SJCRH30 (cell line): ENCODE measurements at places on chromosomes 13 and 19. TPM values are rescaled to one million over a fixed set of nuclear protein-coding genes. Genes with fewer than 3 reads are reported as not detected.
A peak's percentile ranks its signal among the peaks of the same experiment; 100 is the strongest.

DNA sequence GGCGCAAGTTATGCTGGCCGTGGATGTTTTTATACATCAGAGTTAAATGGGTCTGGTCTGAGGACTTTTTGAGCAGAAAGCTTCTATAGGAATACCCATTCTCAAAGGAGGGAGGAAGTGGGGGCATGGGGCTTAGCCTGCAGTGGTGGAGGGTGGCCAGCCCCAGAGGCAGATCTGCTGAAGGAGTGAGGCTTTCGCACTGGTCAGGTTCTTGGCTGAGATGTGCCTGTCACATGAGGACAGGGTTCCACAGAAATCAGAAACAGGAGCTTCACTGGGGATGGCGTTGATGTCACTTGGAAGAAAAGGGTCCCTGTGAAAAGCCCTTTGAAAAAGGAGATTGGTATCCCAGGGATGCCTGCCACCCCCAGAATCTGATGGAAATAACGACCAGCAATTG is 100.7 kb upstream of the MCF2L start:
- DNase-seq = no peak

Gene ERICH6B
- not detected in 2 replicates for total RNA-seq

GRCh38 chr13:25819856-25820530 is 231.8 kb downstream of the SHISA2 start:
- no peak for DNase-seq

- no peak for DNase-seq
These were observed 87.3 kb upstream of the RFC3 start for GRCh38 chr13:33730619-33731018.

Gene NXNL1
- total RNA-seq = not detected in 2 replicates

- no peak for DNase-seq
These were observed 210.9 kb upstream of the SPRY2 start for GRCh38 chr13:80551650-80552497.

- DNase-seq = no peak
These were observed 8.5 kb downstream of the PIP5K1C start for GRCh38 chr19:3691726-3692125.

Gene CFAP97D2
- total RNA-seq = 0.58 and 0.71 TPM in 2 replicates

Gene TEX101
- not detected in 2 replicates for total RNA-seq

GRCh38 chr13:90445179-90445578 is 902.3 kb upstream of the MIR17HG start:
- DNase-seq = peak; percentile 36

Gene FAM124A
- 0.45 and 0.73 TPM in 2 replicates for total RNA-seq

GRCh38 chr19:10352764-10353671 is 13.6 kb upstream of the ICAM3 start:
- no peak for DNase-seq

DNA sequence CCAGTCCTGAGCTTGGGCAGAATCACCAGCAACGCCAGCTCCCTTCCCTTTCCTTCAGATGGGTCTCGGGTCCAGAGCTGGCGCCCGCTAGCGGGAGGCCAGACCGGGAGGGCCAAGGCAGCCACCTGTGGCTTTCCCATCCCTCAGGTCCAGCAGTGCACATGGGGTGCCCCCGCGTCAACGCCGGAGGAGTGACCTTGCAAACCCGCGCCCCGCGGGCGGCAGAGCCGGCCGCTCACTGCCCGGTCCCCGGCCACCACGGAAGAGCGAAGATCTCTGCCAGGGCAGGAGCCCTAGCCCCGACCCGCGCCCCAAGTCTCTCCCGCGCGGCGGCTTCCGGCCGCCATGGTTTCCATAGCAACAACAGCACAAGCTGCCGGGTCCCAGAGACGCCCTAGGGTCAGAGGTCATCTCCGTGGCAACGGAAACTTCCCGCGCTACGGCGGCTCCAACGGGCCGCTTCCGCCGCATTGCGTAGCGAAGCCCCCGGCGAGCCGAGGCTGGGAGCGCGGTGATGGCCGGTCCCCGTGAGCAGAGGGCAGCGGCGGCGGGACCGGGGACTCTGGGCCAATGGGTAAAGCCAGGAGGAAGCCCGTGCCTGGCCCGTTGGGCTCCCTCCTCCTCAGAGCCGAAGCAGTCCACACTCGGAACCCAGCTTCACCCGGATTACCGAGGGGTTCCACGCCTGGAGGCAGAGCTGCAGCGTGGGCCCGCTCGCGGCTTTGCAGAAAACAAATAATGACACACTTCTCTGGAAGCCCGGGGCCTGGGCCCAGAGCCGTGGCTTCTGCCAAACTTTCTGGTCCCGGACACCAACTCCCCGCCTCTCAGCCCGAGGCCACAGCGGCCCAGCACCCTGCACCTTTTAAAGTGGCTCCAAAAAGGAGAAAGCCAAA is 7.4 kb downstream of the FGF14 start:
- DNase-seq = no peak

DNA sequence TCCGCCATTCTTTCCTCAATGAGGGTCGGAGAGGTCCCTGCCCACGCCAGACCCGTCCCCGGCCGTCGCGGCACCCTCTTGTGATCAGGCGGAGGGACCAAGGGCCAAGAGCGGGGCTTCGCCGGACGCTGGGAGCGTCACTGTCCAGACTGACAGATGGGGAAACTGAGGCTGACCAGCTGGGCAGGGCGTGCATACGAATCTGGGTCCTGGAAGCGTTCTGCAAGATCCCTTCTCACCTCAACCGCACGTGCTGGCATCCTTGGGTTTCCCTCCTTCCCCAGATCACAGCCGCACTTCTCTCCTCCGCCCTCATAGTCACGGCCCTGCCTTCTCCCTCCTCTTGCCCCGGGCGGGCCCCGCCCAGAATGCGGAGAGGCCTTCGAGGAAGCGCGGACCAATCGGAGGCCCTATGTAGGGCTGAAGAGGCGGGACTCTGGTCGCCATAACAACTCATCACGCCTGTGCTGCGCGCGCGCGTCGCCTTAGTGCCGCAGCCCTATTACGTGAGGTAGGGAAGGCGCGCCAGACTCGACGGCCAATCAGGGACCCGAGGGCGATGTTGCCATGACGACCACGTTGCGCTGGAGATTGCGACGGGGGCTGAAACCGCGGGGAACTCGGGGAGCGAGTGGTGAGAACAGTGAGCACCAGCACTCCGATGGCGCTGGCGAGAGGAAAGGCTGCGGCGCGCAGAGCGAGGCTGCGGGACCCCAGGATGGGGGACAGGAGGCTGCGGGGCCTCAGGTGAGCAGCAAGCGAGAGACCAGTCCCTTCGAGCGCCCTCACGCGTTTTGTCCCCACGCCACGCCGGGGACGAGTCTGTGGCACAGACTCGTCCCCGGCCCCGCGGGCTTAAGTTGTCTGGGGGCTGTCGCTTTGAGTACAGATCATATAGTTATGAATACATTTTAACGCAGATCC is 5.7 kb downstream of the RNF225 start:
- DNase-seq = peak; percentile 99

Gene MCOLN1
- 3.8 and 5.8 TPM in 2 replicates for total RNA-seq

GRCh38 chr19:980133-980998 is 3.8 kb upstream of the WDR18 start:
- DNase-seq = peak; percentile 56

GRCh38 chr19:2140138-2140569 is 11.2 kb downstream of the AP3D1 start:
- DNase-seq = peak; percentile 49

GRCh38 chr13:84121456-84121855 is 239.2 kb upstream of the SLITRK1 start:
- peak; percentile 43 for DNase-seq

Gene PCP2
- not detected in 2 replicates for total RNA-seq

Gene CD209
- total RNA-seq = not detected in 2 replicates

- DNase-seq = no peak
These were observed 6.7 kb downstream of the CXCL17 start for GRCh38 chr19:42436006-42436405.

DNA sequence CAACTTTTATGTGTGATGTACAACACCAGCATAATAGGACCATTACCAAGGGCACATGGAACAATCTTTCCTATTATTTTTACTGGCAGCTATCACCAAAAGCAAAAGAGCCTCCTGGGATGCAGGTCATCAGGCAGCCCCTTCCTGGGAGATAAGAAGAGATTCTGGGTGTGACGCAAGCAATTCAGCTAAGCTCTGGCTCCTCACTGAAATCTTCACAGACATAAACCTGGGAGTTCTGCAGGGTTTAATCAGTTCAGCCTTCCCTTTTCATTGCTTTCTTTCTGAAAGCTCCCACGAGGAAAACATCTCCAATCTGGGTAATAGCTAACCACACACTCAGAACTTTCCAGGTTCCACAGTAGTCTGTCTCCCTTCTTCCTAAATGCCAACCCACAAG is 341.1 kb downstream of the ENOX1 start:
- DNase-seq = no peak

Gene LRRC8E
- 0.04 and 0.15 TPM in 2 replicates for total RNA-seq

DNA sequence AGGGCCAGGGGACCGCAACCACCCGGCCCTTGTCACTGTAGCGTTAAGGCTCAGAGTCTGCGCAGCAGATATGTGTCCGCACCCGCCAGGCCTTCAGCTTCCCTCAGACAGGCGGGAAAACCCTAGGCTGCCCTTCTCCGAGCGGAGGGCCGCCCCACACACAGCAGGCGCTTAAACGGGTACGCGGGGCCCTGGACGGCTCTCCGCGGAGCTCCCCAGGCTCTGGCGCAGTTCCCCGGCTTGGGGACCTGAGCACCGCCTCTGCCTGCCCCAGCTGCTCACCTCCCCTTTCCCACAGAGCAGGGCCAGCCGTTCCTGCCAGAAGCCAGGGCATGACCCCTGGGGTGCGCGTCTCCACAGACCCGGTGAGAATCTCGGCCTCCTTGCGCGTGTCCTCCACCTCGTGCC is 593 bp downstream of the ZNF135 start:
- DNase-seq = no peak

DNA sequence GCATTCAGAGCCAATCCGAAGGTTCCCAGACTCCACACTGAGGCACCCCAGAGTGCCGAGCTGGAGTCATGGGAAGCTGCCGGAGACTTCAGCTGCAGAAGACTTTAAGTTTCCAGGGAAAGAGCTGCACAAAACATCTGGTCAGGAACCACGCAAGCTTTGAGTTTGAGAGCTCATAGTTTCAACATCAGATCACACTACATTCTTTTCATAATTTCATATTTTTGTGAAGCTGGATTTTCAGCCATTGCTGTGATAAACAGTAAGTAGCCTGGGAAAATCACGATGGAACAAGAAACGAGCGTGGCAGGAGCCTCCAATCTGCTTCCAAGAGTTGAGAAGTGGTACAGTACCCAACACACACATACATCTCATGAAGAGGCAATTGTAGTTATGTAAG is 25.5 kb upstream of the ATP12A start:
- DNase-seq = no peak

Gene RRAS
- 7.5 and 7.6 TPM in 2 replicates for total RNA-seq

Gene SLC39A3
- total RNA-seq = 18.7 and 19.5 TPM in 2 replicates

DNA sequence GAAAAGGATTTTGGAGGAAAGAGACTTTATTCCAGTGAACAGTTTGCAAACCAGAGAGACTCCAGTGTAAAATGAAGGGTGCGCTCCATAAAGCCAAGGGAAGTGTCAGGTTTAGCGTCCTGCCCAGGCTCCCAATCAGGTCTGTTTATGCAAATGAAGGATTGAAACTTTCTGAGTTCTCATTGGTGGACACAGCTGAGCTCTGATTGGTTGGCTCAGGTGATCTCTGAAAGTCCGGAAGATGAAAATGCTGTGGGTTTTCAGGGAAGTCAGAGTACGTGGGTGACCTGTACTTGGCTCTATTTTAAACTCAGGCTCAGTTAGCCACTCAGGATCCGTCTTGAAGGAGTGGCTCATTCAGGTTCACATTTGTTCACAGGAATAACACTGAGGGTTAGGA is 28.7 kb upstream of the CD33 start:
- DNase-seq = peak; percentile 15

DNA sequence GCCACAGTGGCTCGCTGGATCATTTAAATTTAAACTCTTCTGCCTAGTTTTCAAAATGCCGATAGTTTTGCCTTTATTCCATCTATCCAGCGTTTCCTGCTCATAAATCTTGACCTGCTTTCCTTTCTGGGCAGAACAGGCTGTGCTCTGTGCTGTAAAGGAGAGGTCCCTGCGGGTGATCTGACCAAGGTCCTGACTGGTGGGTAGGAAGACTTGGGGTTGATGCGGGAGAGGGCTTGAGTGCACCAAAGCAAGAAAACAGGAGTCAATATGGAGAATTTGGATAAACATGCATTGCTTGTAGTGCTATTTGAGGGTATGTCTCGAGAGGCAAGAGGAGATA is 533.6 kb downstream of the MYO16 start:
- no peak for DNase-seq

Gene OR7A5
- total RNA-seq = not detected in 2 replicates

DNA sequence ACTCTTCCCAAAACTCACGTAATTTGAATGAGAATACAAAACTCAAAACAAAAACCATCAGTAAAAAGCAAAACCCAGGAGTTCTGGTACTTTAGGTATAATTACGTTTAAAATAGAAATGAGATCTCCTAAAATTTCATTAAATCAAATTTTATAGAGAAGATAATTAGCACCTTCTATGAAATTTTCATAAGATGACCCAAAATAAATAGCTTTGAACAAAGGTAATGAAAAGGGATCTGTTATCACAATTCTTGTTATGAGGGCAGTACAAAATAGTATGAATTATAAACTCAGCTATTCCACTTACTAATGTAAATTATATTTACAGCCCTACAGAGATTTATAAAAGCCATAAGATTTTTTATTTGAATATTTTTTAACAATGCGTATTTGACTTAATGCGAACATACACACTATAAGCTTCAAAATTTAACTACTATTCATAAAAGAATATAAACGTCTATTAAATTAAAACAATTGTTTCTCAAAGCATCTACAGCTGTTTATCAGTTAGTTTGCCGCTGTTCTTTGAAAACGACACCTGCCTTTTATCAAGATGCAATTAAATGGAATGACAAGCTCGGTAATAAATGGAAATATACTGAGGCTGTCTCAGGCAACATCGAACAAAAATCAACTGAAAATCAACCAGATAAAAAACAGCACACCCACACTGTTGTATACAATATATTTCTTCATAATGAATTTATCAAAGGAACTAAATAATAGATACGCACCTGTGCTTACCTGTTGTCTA is 63.8 kb downstream of the KCNRG start:
- DNase-seq = no peak

- no peak for DNase-seq
These were observed 3.3 kb downstream of the DIRAS1 start for GRCh38 chr19:2717638-2718541.

Gene FUT1
- not detected in 2 replicates for total RNA-seq

Gene C1QTNF9
- 0.05 TPM in 1 of 2 replicates, not detected in the other for total RNA-seq

- no peak for DNase-seq
These were observed 610.0 kb downstream of the EFNB2 start for GRCh38 chr13:105925496-105925895.

- DNase-seq = peak; percentile 82
These were observed 15.2 kb upstream of the EHD2 start for GRCh38 chr19:47697863-47698609.

DNA sequence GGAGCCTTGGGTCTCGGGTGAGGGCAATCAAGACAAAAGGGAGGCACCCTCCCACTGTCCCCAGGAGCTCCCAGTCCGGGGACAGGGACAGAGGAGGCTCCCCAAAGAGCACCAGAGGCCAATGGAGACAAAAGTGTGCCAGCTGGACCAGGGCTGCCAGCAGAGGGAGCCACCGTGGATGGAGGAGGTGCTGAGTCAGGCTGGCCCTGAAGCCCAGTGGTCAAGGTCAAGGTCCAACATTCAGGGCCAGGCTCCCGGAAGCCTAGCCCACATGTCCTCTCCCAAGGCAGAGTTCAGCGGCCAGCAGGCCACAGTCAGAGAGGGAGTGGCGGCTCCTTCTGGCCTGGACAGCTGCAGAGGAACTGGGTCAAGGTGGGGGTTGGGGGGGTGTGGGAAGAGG is 8.4 kb downstream of the COL5A3 start:
- no peak for DNase-seq
